Stimulated activated CD8-positive, alpha-beta memory T cell treated with anti-CD3 and anti-CD28 coated beads, Interleukin-7, amount 100 ng/mL, for 1 hour (primary cell): ENCODE measurements at places on chromosomes 12 and 14.

DNA sequence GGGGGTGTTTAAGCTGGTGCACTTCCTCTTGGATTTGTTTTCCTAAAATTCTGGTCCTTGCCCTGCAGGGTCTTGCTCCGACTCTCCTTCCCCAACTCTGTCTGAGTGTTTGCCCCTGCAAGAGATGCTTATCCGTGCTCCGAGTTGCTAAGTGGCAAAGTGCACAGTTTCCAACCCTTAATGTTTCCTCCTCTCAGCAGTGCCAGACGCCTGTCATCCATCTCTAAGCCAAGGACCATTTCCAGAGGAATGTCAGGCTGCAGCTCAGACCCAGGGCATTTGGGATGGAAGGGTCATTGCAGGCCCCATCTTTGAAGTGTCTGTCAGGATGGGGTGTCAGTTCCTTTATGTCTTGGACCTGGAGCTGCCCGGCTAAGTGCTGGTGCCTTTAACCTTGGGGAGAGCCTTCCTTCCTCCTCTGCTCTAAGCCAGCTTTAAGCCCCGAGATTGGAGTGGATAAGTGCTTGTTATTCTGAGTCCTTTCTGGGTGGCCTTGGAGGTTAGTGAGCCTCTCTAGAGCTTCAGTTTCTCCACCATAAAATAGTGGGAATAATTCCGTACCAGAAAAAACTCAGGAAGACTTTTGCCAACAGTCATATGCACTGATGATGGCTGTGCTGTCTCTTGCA, 15.0 kb downstream of the WNT5B start:
- no peak for DNase-seq

DNA sequence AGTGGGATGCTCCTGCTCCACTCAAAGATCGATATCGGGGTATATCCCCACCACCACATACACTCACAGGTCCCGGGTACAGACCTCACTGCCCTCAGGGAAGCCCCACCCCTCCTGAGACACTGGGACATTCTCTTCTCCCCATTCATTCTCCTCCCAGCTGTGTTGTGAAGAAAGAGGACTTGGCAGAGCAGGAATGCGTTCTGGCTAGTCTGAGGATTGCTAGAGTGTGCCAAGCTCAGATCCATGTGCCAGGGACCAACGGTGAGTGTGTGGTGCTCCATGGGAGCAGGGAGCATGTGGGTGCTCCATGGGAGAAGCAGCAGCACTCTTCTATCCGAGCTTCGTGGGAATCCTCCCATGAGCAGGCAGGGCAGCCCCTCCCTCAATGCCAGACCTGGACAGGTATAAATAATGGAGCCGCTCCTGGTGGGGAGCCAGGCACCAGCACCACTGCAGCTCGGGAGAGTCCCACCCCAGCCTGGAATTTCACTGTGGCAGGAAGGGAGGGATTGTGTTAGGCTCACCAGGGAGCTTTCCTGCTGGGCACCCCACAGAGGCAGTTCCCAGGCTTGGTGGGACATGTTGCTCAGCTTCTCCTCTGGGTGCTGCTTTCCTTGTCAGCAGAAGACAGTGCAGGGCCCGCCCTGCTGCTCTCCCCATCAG, 2.3 kb upstream of the KRT5 start:
- DNase-seq: no peak

DNA sequence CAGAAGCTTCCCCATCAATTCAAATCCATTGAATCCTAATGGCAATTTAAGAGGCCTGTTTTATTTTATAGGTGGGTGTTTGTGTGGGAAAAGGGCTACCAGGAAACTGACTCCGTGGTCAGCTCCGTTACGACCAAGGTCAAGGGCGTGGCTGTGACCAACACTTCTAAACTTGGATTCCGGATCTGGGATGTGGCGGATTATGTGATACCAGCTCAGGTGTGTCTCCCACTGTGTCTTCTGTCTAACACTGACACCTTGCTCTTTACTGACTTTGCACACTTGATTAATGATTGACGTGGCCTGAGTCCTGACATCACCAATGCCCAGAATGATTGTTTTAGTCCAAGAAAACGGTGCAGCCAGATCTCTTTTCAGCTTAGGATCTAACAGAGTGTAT, 7.1 kb downstream of the P2RX4 start:
- no peak for DNase-seq

DNA sequence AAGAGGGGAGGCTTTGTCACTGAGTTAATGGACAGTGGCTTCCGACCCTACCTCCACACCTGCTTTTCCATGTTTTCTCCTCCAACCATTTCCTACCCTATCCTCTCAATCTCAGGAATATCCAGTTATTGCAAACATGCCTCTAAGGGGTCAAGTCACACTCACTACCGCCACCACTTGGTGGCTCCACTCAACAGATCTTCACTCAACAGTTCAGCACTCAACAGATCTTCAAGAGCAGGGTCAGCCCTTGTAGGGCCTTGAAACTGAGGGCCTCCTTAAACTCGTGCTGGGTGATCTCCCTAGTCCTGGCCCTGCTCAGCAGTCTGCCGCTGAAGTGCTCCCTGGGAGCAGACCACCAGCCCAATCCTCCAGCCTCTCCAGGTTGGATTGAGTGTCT, 14.2 kb downstream of the ZNF641 start:
- DNase-seq: no peak
